Left cardiac atrium (tissue), 4 donors: ENCODE measurements at places on chromosomes 3 and 15.

- no peak for DNase-seq
These were observed 123.3 kb downstream of the XXYLT1 start for GRCh38 chr3:195147649-195148080.

- DNase-seq = no peak
These were observed 354.4 kb downstream of the TUSC7 start for GRCh38 chr3:117063930-117064329.

- no peak for DNase-seq
These were observed 337.6 kb downstream of the EFHB start for GRCh38 chr3:19596408-19596807.

DNA sequence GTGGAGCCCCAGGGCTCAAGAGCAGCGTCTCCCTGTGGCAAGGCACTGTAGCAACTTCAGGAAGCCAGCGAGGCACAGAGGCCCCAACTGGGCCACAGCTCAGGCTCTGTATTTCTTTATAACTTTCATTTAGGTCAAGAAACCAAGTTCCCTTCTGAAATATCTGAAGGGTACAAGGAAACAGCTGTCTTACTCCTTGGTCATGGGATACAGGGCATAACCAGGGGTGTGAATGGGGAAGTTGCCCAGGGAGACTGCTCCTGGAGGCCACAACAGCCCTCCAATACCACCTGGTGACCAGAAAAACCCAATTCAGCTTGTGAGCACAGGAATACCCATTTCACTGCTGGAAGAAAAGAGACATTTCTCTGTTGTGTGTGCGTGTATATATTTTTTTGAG, 13.3 kb upstream of the SPTBN5 start:
- no peak for DNase-seq

- DNase-seq = no peak
These were observed 239.9 kb downstream of the OPA1 start for GRCh38 chr3:193832833-193833413.

DNA sequence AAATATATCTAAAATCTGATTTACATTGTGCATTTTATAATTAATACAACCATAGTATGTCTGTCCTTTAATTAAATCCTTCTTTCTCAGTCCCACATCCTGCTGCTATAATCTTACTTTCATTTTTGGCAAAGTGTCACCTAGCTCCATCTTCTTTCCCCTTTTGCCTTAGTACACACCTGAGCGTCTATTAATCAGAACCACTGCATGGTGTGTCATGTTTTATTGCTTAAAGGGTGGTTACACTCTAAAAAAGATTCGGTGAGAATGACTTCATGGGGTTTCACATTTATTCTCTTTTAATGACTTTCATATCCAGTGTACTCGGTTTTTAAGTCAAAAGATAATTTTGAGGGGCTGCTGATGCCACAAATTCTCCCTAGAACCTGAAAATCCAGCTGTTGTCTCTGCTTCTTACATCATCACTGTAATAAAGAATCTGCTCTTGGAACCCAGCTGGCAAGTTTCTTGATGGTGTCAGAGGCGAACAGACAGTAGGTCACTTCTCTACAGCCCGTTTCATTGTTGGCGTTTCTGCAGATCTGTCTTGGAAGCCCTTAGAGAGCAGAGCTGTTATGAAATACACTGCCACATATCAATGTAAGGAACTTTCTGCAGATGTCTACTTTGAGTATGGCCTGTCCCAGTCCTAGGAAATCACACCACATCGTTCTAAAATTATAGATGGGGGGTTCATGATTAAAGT, 99.7 kb downstream of the TIGIT start:
- peak; percentile 33 for DNase-seq

DNA sequence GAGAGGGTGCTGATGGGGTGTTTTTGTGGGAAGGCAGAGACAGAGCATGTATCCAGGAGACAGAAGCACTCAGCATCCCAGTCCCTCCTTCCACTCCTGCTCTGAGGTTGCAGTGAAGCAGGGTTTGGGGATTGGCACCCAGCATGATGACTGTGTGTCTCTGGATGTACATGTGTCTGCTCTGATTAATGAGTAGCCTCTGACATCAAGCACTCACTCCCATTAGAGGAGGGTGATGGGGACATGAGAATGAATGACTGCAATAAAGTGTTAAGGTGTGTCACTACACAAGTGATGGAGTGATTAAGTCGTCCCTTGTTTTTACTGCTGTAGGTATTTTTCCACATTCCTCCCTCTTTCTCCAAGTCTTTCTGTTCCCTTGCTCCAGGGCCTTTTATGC, 9.6 kb upstream of the MYZAP start:
- no peak for DNase-seq

GRCh38 chr15:73928971-73929627, 2.8 kb downstream of the LOXL1 start:
- DNase-seq = no peak

- no peak for DNase-seq
These were observed 40.8 kb downstream of the EOMES start for GRCh38 chr3:27681249-27681748.

DNA sequence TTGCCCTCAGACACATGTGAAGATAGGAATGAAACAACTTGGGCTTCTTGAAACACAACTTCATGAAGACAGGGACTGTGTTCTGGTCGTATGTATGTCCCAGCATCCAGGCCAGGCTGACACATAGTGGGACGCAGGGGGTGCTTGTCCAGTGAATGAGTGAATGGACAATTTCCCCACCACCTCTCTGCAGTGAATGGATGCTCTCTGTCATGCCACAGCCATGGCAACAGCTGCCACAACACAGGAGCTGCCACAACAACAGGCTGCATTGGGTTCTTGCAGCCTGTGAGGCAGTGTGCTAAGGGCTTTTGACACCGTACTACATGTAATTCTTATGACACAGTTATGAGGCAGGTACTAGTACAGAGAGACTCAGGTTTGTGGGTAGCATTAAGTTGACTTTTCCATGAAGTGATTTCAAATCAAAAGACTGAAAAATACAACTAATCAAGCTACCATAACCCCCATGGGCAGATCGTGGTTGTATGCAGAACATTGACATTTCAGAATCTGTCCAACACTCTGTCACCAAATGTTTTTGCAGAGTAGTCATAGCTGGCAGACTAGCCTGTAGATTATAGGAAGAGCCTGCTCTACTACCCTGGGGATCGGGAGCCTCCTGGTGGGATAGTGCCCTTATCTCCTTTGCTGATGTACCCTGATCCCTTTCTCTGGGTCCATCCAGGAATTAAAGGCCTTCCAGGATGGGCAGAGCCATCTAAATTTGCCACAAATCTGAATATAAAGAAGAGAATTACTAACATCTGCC, 40.8 kb downstream of the CLSTN2 start:
- DNase-seq = peak; percentile 28

DNA sequence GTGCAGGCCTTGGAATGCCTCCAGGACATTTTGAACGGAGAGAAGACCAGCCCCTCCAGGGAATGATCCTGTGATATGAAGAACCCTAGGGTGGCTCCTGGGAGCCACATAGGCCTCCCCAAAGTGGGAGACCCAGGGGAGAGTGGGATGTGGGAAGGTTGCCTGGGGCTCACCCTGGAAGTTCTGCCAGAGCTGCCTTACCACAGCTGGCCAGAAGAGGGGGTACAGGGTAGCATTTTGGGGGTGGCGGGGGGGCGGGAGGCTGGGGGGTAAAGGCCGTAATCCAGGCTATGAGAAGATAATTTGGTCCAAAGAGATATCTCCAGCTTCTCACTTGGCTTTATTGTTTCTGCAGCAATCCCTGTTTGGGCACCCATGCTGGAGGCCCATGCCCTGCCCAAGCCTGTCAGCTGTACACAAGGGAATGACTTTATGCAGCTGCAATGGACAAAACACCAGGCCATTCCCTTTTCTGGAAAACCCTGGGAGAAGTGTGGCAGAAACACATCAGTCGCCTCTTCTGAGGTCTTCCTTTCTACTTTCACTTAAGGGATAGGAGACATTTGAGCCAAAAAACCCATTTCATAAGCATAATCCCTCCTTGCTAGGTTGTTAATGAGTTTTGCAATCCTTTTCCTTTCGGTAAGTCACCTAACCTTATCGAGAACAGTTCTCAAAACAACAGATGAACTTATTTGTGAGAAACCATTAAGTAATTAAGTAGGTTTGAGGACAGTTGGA, 11.0 kb upstream of the MUSTN1 start:
- DNase-seq = no peak

DNA sequence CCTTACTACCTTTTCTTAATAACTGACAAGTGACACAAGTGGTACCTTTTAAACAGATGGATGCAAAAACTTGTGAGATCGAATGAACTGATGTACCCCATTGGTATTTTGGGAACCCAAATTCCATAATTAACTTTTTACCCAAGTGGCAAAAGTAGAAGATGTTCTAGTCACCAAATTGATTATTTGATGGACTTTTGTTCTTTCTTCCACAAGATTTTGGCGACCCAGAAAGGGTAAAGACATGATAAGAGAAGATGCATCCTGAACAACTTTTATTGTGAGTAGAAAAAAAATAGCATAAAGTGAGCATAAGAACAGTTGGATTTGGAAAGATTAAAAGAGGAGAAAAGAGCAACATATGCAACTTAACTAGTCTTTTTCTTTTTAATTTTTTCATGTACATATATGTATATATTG, 159.5 kb downstream of the TIGIT start:
- DNase-seq = no peak

GRCh38 chr15:34732430-34732829, 22.4 kb downstream of the GJD2 start:
- no peak for DNase-seq

DNA sequence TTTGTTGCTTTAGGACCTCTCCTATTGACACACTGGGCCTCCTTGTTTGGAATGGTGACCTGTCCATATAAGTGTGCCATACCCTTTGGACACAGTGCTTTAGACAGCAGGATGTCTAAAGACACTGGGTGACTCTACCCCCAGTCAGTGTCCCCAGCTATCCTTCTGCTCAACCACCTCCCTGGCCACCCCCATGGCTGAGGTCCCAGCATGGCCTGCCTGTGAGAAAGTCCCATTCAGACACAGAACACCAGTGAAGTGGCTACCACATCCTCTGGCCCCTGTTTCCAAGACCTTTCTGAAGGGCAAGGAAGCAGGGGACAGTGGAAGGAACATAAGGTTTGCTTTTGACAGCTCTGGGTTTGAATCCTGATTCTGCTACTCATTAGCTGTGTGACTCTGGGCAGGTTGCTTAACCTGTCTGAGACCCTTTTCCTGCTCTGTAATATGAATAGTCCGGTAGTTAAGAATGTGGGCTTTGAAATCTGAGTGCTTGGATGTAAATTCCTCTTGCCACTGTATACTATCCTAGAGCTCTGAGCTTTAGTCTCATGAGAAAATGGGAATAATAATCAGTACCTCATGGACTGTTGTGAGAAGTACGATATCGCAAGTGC, 6.3 kb upstream of the AP3S2 start:
- DNase-seq = no peak

- DNase-seq = no peak
These were observed 165.7 kb downstream of the ZNF385D start for GRCh38 chr3:21585216-21585740.

DNA sequence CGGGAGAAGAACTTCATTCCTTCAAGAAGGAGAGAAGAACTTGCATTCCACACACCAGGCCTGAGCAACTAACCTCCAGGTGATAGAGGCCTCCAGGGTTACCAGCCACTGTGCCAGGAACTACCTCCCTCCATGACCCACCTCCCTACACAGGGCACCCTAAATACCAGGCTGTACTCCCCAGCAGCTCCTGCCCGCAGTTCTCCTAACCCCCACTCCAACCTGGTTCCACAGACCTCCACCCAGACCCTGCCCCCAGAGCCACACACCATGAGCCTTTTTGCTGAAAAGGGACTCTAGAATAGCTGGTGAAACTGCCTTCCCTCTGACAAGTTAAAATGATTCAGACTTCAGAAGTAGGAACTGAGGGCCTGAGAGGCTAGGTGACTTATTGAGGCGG, 8.2 kb downstream of the IGDCC3 start:
- no peak for DNase-seq

- no peak for DNase-seq
These were observed 216.1 kb upstream of the CDIN1 start for GRCh38 chr15:36363335-36363734.

DNA sequence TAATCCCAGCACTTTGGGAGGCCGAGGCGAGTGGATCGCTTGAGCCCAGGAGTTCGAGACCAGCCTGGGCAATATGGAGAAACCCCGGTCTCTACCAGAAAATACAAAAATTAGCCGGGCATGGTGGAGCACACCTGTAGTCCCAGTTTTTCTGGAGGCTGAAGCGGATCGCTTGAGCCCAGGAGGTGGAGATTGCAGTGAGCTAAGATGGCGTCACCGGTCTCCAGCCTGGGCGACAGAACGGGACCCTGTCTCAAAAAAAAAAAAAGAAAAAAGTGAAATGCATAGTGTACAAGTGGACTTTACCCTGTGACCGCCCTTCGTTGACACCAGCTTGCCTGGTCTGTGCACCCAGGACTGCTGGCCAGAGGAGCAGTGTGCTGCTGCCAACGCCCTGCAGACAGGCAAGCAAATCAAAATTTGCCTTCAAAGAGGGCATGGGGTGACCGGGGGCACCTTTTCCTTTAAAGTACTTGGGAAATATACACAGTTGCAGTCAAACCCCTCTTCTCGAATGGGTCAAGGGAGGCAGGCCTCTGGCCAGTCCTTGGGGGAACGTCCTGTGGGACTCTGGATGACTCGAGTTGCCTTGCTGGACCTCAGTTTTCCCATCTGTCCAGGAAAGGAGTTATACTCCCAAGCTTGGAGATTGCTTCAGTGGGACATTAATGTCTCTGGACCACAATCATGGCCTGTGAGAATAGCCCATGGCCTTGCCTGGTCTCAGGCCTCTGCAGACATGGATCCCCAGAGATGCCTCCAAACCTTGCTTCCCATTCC, 1.0 kb downstream of the XYLB start:
- DNase-seq = no peak

DNA sequence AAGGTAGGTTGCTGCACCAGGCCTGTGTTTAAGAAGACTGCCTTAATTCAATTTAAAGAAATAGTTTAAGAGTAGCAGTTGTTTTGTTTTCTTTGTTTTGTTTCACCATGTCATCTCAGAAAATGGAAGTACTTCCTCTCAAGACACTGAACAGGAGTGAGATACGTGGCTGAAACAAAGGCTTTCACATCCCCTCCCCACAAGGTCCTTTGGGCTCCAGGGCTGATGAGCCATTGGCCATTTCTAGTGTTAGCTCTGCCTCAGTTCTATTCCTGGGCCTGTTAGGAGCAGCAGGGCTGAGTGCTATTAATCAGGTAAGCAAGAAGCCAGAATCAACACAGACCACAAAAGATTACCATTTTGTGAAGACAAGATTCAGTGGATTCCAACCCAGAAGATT, 132.8 kb downstream of the KCNAB1 start:
- DNase-seq = no peak

GRCh38 chr3:117566926-117567325, 857.3 kb downstream of the TUSC7 start:
- no peak for DNase-seq

DNA sequence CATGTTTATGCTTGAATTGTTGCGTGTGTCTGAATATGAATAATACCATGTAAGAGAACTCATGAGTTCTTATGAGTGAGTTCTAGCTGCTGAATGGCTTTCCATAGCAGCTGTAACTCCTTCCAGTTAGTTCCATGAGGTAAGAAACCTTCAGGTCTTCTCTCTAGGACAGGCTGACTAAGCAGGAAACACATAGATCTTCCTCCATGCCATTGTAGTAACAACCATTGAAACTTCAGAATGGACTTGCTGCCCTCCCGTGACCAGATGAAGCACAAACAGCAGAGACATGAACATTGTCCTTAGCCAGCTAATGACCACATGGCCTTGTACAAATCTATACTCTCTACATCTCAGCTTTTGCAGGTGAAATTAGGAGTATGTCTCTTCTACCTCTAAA, 200.0 kb downstream of the ZNF385D start:
- no peak for DNase-seq

- no peak for DNase-seq
These were observed 87.1 kb downstream of the WDR76 start for GRCh38 chr15:43913941-43914340.
